ENCODE measurements at places on chromosomes 11 and 22.
A peak's percentile ranks its signal among the peaks of the same experiment; 100 is the strongest.

GRCh38 chr11:69171476-69172240 is 15.9 kb downstream of the SMIM38 start:
- no peak for DNase-seq

GRCh38 chr11:47850337-47850736 is 2.2 kb upstream of the NUP160 start:
- DNase-seq, result no peak

- no peak for DNase-seq
Observed at GRCh38 chr11:96481204-96481603, 91.4 kb downstream of the JRKL start.

- no peak for DNase-seq
Observed at GRCh38 chr11:124402326-124402922, 3.6 kb upstream of the OR8B3 start.

DNA sequence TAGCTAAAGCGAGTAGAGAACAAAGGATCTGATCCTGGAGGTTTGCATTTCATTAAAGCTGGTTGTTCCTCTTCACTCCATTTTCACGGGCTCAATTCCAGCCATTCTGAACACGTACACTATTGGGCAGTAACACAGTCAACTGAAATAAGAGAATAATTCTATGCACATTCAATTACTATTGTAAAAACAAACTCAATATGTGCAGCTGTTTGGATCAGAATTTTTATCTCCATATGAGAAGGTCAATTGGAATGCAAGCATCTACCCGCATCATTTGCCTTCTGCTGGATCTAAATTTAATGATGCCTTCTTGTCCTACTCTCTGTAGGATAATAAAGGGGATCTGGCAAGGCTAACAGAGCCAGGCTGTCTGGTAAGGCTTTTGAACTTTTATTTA is 562.8 kb upstream of the CCDC179 start:
- no peak for DNase-seq

DNA sequence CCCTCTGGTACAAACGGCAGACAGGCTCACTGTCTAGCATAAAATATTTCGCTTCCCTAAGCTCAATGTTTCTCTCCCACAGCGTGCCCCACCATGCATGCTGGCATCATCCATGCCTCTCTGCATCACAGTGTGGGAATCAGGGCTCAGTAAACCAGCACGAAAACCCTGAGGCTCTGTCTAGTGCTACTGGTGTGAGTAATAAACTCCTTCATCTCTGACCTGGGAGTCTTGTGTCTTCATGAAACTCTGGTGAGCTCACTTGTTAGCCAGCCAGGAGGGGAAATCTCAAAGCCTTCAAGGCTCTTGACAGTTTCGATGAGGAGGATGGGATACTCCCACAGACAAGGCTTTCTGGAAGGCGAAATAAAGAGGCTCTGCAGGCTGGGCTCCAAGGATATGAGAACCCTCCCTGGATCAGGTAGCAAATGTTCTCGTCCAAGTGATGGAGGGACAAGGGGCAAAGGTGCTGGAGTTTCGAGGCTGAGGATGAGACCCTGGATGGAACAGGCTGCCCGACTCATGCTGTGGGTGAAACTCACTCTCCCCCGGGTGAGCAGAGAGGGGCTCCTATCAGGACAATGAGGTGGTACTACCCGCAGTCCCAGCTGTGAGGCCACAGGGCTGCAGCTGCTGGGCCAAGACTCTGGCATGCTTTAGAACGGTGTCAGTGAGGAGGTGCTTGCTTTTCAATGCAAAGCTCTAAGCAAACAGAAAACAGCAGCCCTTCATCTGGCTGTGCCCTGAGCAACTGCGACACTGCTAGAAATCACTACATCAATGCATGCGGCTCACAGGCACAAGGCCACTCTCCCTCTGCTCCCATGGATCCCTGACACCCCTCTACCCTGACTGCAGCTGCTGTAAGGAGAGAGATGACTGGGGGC is 69.3 kb downstream of the SHANK2 start:
- DNase-seq, result no peak

- DNase-seq, result no peak
Observed at GRCh38 chr11:79258576-79258975, 182.3 kb downstream of the TENM4 start.

GRCh38 chr11:70581991-70582885 is 183.9 kb downstream of the CTTN start:
- DNase-seq, result no peak

GRCh38 chr22:35961480-35962295 is 66.9 kb downstream of the RBFOX2 start:
- no peak for DNase-seq

DNA sequence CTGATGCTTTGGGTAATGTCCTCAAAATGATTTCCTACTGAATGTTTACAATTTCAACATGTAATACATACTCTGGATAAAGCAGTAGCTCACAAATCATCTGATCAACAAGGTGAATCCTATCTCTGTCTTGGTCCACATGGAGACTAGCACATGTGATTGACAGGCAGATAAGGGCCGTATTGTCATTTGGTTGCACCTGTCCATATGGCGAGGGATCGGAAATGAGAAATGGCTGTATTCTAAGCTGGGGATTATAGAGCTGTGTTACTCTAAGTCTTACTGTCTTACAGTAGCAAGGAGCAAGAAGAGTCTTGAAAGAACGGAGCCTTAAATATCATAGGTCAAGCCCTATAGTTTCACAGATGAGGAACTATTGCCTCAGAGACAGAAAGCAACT is 55.7 kb downstream of the APIP start:
- DNase-seq, result no peak

- DNase-seq, result no peak
Observed at GRCh38 chr11:35967042-35967441, 23.2 kb downstream of the LDLRAD3 start.

DNA sequence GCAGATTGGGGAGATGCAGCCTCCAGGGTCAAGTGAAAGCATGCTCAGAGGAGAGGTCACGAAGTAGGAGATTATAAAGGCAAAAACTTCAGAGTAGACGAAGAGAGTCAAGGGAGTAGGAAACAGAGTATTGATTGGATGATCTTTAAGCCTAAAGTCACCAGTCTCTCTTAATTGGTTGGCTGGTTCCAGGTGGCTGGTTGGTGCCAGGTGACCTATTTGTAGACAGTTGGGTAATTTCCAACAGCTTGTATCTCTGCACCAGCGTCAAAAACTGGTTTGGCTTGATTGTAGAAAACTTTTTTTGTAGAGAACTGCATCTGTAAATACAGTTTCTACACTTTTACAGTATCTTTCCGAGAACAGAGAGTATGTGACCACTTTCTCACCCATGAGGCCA is 75.7 kb upstream of the CCDC90B start:
- no peak for DNase-seq

- no peak for DNase-seq
Observed at GRCh38 chr11:31996159-31996881, 94.6 kb upstream of the RCN1 start.

- no peak for DNase-seq
Observed at GRCh38 chr11:72643547-72643946, 30.7 kb downstream of the PDE2A start.

DNA sequence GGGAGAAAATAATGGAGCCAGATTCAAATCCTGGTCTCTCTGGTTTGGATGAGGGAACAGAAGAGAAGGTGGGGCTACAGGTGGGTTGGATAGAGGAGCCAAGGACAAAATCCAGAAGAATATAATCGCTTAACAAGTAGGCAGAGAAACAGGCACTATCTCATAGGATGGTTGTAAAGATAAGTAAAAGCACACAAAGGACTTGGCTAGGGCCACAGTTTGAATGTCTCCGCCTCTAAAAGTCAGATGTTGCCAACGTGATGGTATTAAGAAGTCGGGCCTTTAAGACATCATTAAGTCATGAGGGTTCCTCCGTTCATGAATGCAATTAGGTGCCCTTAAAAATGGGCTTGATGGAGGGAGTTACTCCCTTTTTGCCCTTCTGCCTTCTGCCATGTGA is 42.8 kb downstream of the SIK3 start:
- no peak for DNase-seq

GRCh38 chr11:11045156-11045930 is 187.5 kb upstream of the ZBED5 start:
- DNase-seq, result no peak

- DNase-seq, result no peak
Observed at GRCh38 chr11:75632962-75633361, 35.9 kb downstream of the MAP6 start.

DNA sequence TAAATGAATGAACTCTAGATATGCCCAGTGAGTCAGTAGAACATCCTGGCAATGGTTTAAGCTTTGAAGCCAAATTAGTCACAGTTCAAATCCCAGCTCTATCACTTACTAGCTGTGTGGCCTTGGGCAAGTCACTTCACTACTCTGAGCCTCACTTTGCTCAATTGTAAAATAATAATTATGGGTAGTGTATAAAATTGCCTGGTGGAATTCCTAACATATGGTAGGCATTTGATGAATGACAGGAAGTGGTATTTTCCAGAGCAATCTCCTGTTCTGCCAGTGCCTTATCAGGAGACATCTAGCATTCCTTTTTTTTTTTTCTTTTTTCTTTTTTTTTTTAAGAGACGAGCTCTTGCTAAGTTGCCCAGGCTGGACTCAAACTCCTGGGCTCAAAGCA is 13.0 kb downstream of the SCN4B start:
- no peak for DNase-seq

DNA sequence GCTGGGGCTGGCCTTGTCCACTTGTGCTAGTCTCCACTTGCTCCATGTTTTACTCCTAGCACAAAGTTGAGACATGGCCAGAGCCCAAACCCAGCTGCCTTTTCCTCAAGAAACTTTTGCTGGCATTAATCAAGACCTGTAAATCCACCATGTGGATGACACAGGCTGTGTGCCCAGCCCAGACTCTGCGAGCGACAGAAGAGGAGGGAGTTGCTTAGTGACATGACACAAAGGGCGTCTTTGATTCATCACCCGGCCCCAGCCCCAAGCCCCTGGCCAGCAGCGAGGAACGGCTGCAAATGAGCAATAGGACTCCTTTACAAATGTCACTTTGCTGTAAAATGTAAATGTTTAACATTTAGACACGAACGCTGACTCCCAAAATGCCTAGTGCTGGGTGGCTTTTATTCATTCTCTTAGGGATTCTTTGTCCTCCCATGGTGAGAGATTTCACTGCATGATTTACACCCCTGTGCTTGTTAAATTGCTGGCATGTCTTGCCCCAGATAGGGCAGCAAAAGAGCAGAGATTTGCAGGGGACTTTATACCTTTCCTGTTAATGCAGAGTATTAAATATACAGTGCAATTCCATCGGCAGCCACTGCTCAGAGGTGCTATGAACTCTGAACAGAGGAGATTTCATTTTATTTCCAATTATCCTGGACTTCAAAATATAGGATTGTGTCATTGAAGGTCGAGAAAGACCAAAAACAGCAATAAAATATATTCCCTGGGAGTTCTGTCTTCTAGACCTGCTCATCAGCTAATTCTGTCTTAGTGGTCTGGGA is 263.6 kb upstream of the NCAM1 start:
- no peak for DNase-seq

GRCh38 chr11:35082321-35083180 is 56.4 kb upstream of the CD44 start:
- peak; percentile 63 for DNase-seq

GRCh38 chr11:122367809-122368231 is 251.8 kb upstream of the BLID start:
- DNase-seq, result no peak

DNA sequence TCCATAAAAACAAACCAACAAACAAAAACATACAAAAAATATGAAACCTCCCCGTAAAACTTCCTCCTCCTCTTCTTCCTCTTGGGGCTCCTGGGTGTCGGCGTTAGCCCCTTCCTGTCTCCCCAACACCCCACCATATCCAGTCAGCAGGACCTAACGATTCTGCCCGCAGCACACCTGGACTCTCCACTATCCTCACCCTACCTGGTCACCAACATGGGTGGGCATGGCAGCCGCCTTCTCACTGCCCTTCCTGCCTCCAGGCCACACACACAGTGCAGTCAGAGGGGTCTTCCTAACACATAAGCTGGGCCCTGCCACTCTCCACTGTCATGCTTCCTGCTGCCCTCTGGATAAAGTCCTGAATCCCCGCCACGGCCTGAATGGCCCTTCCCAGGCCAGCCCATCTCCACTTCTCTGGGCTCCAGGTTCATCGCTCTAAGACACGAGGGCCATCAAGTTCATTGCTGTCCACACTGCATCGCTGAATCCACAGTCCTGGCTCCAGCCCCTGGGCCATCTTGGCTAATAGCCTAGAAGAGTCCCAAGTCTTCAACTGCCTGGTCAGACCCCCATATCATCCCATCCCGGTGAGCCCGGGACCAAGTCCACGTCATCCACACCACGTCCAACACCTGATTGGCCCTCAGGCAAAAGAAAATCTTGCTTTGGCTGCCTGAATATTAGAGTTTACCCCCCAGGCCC is 76.2 kb downstream of the IGLL1 start:
- no peak for DNase-seq

DNA sequence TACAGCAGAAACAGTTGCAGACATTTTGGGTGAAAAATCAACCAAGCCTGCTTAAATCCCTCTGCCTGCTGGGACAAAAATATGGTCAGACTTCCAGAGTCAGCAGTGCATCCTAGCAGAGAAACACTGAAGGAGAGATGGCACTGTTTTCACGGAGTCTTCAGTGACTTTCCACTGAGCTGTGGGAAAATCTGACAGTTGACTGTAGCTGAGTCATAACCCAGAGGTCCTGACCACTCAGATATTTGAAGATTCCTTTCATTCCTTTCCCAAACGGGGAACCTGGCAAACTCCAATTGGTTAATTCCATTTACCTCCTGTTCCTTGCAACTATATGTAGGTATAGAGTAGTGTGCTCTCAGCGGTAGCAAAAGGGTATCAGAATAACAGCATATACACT is 20.9 kb upstream of the UPB1 start:
- no peak for DNase-seq

- DNase-seq, result peak; percentile 49
Observed at GRCh38 chr22:30266445-30267381, at the start of gene OSM. Gene OSM (minus strand): TSS chr22:30266851. CDS start chr22:30266799, 52 bp downstream.

- no peak for DNase-seq
Observed at GRCh38 chr22:19352766-19353165, 61.2 kb upstream of the CLTCL1 start.

DNA sequence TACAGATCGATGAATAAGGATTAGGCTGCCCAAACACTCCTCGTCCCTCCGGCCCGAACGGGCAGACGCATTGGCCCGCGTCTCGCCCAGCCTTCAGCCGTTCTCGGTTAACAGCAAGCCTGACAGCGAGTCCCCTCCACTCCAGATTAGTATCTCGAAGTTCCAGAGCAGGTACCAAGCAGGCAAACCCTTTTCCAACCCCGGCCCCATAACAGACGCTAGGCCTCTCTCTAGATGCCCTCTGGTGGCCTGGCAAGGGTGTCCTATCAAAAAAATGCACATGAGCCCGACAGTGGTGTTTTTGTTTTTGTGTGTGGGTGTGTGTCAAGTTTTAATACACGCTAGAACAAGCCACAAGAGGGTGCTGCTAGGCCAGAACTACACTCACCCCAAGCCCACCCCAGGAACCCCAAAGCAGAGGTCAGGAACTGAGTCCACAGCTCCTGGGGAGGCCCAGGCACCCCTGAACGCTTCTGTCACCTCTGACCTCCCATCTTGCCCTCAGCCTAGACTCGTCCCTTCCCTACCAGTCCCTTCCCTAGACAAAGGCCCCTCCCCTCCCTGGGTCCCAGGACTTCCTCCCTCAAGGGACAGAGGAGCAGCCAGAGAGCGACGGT is 658 bp upstream of the ARFGAP2 start:
- DNase-seq, result peak; percentile 44

Data from stimulated activated CD8-positive, alpha-beta memory T cell treated with anti-CD3 and anti-CD28 coated beads, Interleukin-12 subunit alpha, Interleukin-12 subunit beta, amount 100 ng/mL, for 4 hours (primary cell).